ENCODE measurements at places on chromosomes 11 and 22.

DNA sequence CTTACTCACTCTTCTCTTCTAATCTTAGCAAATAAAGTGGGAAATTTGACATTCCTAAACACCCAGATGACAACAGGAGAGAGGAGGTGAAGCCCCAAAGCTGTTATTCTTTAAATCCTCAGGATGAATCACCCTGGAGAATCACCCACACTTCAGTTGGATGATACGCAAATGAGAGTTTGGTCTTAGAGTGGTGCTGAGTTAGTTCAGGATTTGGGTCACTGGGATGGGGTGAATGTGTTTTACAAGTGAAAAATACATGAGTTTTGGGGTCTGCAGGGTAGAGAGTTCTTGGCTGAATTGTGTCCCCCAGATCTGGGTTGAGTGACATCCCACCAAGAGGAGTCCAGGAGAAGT, 117.2 kb downstream of the GGTLC2 start:
- DNase-seq, result no peak

DNA sequence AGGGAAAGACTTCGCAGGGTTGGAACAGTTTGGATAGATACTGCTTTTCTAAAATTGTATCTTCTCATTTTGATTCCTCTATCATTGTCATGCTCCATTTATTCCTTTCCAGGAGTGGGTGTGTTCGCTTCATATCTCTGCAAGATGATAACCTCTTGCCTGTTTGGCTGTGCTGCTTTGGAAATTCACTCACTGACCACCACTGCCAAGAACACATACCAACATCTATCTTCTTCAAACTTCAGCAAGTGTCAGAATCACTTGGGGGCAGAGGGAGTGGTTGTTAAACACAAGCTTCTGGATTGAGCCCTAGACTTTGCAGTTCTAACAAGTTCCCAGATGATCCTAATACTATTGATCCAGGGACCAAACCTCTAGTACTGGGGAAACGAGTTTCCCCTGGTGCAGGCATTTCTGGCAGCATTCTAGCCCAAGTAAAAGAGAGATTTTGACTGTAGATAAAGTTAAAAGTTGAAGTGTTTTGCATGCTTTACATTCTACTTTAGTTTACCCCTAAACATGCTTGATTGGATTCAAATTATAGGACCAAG, 11.5 kb upstream of the DKK3 start:
- DNase-seq, result no peak

DNA sequence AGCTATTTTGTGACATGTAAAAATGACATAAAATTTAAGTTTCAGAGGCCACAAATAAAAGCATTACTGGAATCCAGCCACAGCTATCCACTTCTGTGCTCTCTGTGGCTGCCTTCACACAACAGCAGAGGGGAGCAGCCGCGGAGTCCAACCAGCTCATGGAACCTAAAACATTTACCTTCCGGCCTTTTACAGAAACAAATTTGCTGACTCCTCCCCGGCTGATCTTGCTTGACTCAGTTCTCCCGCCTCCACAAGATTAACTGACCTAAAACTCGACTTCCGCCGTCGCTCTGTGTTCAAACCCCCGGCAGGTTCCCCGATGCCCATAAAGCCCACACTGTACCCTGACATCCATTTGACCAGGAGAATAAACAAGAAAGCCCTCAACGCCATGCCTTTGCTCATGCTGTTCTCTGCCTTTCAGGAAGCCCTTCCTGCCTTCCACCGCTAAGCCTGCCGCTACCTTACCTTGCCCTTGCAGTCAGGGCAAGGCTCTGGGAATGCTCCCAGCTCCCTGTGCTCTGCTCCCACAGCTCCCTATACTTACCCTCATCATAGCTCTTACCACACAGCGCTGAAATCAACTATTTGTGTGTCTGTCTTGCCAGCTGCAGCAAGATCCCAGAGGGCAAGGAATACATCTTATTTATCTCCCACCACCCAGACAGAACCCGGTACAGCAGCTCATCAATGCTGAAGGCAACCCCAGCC, 35.4 kb downstream of the MICAL3 start:
- no peak for DNase-seq

DNA sequence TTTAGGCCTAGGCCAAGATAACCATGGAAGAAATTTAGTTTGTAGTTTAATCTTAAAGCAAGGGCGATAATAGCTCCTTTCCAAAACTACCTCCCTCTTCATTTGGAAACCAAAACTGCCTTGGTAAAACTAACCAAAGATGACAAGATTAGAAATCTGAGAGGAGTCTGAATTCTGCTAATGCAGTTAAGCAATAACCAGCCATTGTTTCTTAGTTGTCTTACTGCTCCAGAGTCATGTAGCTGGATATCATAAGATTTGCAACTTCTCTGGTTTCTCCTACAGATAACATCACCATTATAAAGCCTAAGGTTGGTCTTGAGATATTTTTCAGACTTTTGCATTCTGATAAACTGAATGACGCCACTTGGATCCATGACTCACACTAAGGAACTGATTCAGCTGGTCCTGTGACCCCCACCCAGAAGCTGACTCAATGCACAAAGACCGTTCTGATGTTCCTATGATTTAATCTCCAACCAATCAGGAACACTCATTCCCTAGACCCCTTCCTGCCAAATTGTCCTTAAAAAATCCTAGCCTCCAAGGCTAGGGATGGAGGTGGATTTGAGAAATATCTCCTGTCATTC, 200.8 kb downstream of the LUZP2 start:
- peak; percentile 47 for DNase-seq

- no peak for DNase-seq
Measured at GRCh38 chr11:37905707-37906417, 1307.8 kb upstream of the RAG2 start.

- no peak for DNase-seq
Measured at GRCh38 chr11:76659672-76660532, 10.6 kb downstream of the LRRC32 start.

- no peak for DNase-seq
Measured at GRCh38 chr11:123611698-123612097, 42.7 kb downstream of the SCN3B start.

Measured in fibroblast of skin of back (primary cell).